ENCODE measurements at places on chromosomes 11 and 22.

- no peak for DNase-seq
Observed at GRCh38 chr11:69287968-69288882, 5.7 kb upstream of the MYEOV start.

DNA sequence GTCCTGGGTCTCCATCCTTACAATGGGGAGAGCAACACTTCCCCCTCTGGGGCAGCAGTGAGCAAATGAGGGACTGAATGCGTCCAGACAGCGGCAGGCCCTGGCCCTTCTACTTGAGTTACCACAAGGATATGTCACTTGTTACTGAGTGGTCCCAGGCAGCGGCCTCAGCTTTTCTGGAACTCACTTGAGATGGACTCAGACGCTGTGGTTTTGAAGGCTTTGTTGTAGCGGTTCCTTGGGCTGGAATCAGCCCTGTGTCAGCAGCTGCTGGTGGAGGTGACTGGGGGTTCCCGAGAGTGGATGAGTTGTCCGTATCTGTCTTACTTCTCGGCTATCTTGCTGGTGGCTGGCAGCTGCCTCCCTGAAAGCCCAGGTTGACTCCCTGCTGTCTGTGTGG is 77.0 kb downstream of the MICAL2 start:
- no peak for DNase-seq

- DNase-seq: no peak
Observed at GRCh38 chr11:14179116-14179820, 179.7 kb downstream of the RRAS2 start.

DNA sequence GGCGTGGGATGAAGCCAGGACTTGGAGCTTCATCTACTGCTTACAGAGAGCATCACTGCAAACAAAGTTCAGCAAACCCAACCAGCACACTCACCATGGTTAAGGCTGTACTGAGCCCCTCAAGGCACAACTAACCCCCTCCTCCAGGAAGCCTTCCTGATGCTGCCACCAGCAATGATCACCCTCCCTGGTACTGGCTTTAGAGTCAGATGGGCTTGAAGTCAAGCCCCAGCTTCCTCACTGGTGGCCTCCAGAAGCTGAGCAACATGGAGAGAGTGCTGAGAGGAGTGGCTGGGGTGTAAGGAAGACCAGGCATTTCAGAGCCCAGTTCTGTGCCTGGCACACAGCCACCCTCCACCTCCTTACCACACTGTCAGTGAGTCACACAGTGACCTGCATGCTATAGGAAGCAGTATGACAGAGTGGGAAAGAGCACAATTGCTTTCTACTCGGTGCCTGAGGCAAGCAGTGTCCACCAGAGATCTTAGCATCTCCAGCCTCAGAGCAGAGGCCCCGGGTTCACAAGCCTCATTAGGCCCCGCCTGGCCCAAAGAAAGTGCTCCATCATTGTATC is 24.7 kb upstream of the BAIAP2L2 start:
- no peak for DNase-seq

GRCh38 chr11:119727523-119728151 is 1.4 kb downstream of the NECTIN1 start:
- DNase-seq: no peak

- DNase-seq: no peak
Observed at GRCh38 chr11:65141896-65142494, 7.7 kb upstream of the SYVN1 start.

DNA sequence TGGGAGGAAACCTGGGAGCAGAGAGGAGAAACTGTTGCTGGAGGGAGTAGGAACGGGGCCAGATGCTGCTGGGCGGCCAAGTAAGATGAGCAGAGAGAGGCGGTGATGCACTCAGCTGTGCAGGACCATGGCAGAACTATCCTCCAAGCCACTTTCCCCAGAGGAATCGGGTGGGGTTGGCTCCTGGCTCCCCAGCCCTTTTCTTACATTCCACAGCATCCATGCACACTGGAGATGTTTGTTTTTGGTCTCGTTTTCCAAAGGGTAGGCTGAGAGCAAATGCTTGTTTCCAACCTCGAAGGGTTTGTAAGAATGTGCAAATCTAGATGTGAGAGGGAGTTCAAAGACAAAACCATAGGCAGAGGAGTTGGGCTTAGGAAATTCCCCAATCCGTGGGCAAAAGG is 73.2 kb downstream of the DBX1 start:
- DNase-seq: no peak

GRCh38 chr11:12897390-12897789 is 111.7 kb upstream of the RASSF10 start:
- DNase-seq: no peak

- no peak for DNase-seq
Observed at GRCh38 chr11:126058105-126058874, 4.4 kb downstream of the CDON start.

GRCh38 chr22:48721395-48721669 is 1106.3 kb downstream of the BRD1 start:
- DNase-seq: no peak
